ENCODE measurements at places on chromosomes 3 and 15.

DNA sequence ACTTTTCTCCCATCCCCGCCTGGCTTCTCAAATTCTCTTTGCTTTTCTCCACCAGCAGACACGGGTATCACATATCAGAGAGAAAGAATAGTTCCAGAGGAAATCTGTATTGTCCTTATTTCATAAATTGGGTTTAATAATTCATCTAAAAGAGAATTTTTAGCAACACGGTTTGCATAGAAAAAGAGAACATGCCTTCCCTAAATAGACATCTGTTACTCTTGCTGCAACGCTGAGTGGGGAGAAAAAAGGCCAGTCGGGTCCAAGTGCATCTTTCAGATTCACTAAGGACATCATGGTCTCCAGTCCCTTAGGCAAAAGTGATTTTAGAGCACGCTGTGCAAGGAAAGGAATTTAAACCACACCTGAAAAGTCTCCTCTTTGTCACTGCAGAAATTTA, 201.3 kb downstream of the ABHD5 start:
- no peak for DNase-seq

GRCh38 chr15:34914317-34914716, 55.2 kb downstream of the AQR start:
- DNase-seq: no peak

DNA sequence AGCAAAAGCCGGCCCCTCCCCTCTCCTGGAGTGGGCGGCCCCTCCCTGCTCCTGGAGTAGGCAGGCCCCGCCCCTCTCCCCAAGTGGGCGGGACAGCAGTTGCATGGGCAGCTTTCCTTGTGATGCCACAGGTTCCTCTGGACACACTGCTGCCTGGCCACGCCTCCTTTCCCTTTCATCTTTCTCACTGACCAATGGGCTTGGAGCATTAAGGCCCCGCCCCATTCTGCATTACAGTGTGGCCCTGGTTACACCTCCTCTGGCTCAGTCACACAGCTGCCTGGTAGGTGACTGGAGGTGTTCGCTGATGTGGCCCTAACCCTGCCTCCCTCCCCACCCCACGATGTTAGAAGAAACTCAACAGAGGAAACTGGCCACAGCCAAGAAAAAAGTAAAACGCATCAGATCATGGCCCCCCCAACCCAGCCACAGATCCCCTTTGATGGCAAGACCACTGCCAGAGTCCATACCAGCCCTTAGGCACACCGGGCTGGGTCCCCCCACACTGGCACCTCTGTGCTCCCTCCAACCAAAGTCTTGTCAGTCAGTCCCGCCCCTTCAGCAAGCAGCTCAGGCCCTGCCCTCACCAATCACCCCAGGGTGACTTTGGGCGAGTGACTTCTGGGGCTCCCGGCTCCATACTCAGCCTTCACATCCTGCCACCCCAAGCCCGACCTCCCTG, 84.3 kb downstream of the ADAMTS7 start:
- DNase-seq: no peak

- no peak for DNase-seq
Measured at GRCh38 chr3:42078677-42079076, 12.5 kb upstream of the TRAK1 start.

DNA sequence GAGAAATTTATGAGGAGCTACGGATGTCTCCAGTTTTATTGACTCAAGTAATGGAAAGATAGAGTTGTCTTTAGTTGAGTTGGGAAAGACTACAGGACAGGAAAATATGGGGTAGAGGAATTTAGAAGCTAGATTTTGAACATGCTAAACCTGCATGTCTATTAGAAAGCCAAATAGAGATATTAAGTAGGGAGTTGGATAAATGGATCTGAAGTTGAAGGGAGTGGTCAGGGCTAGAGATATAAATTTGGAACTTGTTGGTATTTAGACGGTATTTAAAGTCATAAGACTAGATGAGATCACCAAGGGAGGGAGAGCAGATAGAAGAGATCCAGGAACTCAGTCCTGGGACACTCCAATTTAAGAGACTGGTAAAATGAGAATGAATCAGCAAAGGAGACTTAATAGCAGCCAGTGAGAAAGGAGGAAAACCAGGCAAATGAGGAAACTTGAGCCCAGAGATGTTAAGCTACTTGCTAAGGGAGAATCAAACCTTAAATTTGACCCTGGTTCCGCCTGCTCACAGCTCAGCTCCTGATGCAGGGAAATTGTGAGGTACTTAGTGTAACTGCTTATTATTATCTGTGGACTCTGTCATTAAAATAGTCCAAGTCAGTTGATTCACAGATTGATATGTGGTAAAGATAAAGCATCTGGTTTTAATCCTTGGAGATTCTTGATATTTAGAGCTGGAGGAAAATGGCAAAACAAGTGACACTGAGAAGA, 35.8 kb downstream of the ABI3BP start:
- DNase-seq: no peak

- no peak for DNase-seq
Measured at GRCh38 chr3:21273259-21274025, 477.6 kb downstream of the ZNF385D start.

GRCh38 chr3:192902549-192902948, 15.1 kb downstream of the MB21D2 start:
- no peak for DNase-seq

GRCh38 chr15:85030301-85030929, 48.8 kb downstream of the PDE8A start:
- no peak for DNase-seq

DNA sequence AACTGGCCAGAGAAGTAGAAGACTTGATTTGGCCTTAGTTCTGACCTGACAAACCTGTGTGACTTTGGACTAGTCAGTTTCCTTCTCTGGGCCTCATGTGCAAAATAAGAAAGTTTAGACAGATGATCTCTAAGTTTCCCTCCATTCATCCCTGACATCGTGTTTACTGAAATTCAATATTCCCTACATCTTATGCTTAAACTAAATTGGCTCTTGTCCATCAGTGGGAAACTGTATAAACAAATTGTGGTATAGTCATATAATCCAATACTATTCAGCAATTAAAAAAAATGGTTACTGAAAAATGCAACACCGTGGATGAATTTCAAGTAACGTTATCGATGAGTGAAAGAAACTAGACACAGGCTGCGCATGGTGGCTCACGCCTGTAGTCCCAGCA, 64.4 kb upstream of the HRH1 start:
- no peak for DNase-seq

GRCh38 chr3:195752066-195752465, 31.3 kb downstream of the MUC20 start:
- no peak for DNase-seq

GRCh38 chr3:54358969-54359694, 236.8 kb downstream of the CACNA2D3 start:
- DNase-seq: no peak

DNA sequence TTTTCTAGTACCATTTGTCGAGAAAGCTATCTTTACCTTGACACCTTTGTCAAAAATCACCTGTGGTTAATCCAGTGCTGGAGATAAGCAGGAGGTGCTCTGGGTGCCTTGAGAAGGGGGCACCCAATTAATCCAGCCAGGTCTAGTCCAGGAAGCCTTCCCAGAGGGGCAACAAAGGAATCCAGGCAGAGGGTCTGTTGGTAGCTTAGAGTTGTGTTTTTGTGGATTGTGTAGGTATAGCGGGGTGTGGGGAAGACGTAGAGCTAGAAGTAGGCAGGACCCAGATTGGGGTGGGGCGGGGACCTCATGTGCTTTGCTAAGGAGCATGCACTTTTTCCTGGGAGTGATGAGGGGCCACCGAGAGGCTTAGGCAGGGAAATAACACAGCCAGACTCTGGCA, 6.0 kb upstream of the PIGZ start:
- no peak for DNase-seq

GRCh38 chr15:100335335-100335999, 6.3 kb downstream of the ADAMTS17 start:
- DNase-seq: no peak

- DNase-seq: no peak
Measured at GRCh38 chr3:35438101-35438500, 201.2 kb upstream of the ARPP21 start.

- DNase-seq: no peak
Measured at GRCh38 chr3:31132132-31132769, 237.8 kb upstream of the GADL1 start.

- DNase-seq: no peak
Measured at GRCh38 chr3:148006508-148006907, 597.3 kb downstream of the ZIC1 start.

- no peak for DNase-seq
Measured at GRCh38 chr3:17686613-17687012, 55.8 kb downstream of the TBC1D5 start.

- no peak for DNase-seq
Measured at GRCh38 chr15:36807134-36807764, 227.8 kb downstream of the CDIN1 start.

- no peak for DNase-seq
Measured at GRCh38 chr15:56916825-56917477, 1.5 kb upstream of the TCF12 start.

DNA sequence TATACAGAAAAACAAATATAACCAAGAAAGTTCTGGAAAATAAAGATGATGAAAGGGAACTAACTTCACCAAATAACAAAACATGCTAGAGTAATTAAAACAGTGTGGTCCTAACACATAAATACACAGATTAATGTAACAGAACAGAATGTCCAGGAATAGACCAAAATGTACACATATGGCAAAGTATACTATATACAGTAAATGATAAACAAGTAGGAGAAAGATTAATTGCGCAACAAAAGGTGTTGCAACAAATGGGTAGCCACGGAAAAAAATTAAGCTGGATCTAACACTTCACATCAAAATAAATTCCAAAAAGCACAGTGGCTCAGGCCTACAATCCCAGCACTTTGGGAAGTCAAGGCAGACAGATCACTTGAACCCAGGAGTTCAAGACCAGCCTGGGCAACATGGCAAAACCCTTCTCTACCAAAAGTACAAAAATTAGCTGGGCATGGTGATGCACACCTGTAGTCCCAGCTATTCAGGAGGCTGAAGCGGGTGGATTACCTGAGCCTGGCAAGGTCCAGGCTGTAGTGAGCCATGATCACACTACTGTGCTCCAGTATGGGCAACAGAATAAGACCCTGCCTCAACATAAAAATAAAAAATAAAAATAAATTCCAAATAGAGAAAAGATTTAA, 19.8 kb downstream of the SCAP start:
- DNase-seq: no peak

GRCh38 chr3:149015393-149015792, 24.1 kb downstream of the GYG1 start:
- no peak for DNase-seq

- no peak for DNase-seq
Measured at GRCh38 chr15:31264559-31265089, 62.0 kb upstream of the KLF13 start.

- DNase-seq: no peak
Measured at GRCh38 chr3:59185591-59186369, 136.0 kb upstream of the CFAP20DC start.

DNA sequence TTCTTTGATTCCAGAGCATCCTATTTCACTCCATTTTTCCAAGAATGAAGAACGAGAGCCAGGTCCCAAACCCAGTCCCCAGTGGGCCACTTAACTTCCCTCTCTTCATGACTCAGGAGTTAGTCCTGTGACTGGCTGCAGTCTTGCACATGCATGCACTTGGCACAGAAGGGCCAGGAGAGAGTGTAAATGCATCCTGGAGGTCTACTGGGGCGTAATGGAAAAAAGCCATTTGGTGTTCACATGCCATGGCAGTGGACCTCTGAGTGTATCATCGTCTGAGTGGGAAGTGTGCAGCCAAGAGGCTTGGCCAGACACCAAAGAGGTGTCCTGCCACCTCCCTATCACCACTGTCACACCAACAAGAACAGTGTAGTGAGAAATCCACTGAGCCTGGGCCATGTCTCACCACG, 15.1 kb upstream of the RFTN1 start:
- DNase-seq: no peak

DNA sequence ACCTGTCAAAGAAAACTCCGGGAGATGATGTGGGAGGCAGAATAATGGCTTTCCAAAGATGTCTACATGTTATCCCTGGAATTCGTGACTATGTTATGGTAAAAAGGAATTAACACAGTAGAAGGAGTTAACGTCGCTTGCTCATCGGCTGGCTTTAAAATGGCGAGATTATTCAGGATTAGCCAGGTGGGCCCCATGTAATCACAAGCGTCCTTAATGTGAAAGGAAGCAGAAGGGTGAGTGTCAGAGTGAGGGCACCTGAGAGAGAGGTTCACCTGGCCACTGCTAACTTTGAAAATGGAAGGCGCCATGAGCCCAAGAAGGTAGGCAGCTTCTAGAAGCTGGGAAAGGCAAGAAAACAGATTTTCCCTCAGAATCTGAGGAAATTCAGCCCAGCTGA, 557.2 kb downstream of the EPHB1 start:
- no peak for DNase-seq

DNA sequence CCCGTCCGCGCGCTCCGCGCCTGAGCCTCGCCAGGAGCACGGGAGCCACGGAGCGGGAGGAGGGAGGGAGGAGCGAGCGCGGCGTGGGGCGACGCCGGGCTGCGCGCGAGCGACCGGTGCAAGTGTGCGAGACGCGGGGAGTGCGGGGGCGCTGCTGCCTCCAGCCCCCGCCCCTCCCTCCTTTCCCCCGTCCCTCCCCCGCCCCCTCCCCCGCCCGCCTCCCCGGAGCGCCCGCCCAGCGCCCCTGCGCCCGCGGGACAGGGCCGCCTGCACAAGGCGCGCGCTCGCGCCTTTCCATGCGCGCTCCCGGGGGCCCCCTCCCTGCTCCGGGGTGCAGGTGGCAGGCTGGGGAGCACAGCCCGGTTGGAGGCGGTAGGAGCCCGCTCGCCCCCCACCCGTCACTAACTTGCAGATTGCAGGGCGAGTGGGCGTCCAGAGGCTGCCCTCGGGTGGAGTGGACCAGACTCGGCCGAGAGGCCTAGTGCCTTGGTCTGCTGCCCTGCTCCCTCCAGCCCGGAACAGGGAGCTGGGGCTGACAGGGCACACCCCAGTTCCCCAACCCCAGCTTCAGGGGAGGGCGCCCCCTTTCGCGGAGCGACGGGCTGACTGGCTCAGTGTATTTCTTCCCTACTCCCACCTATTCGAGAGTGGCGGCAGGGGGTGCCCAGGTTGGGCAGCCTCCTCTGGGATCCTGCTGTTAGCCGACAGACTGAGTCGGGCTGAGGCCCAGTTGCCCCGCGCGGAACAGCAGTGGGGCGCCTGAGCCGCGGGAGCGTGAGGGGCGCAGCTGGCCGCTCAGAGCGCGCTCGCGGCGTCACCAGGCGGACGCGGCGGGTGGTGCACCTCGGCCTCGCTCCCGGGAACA, at the start of gene WNT7A:
Gene WNT7A, minus strand, starts transcription at position 126 of the 865 bp plus-strand sequence. CDS start 255 bp downstream, outside the sequence.
- DNase-seq: peak; percentile 74
